Left ventricle myocardium superior (tissue), 1 donor: ENCODE measurements at places on chromosomes 4 and X.

- no peak for DNase-seq
Observed at GRCh38 chrX:107348051-107348450, 101.4 kb upstream of the FRMPD3 start.

DNA sequence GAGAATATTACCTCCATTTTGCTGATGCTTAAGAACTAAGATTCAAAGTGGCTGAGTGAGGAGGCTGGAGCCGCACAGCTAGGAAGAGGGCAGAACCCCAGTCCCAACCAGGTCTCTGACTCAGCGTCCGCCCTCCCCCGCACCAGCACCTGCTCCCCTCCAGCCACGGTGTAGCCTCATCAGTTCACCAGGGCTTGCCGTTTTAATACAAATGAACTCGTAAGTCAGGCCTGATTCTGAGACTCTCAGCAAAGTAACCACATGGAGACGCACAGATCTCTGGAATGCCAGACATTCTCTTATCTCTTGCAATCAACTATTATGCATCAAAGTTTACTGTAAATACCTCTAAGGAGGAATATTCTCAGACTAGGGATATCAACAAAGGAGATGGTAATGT lies 52.4 kb downstream of the ENPP6 start:
- DNase-seq: no peak

GRCh38 chrX:44280116-44280515 lies 63.4 kb downstream of the EFHC2 start:
- DNase-seq: no peak

GRCh38 chrX:65928522-65928921 lies 111.4 kb downstream of the VSIG4 start:
- no peak for DNase-seq

- DNase-seq: no peak
Observed at GRCh38 chr4:96729641-96730040, 889.7 kb downstream of the PDHA2 start.

- DNase-seq: no peak
Observed at GRCh38 chr4:109994415-109994827, 81.7 kb downstream of the EGF start.

GRCh38 chrX:109843963-109844751 lies 111.1 kb upstream of the ACSL4 start:
- no peak for DNase-seq

GRCh38 chrX:16320765-16321355 lies 153.6 kb downstream of the MAGEB17 start:
- no peak for DNase-seq

GRCh38 chr4:96352051-96352517 lies 512.2 kb downstream of the PDHA2 start:
- DNase-seq: no peak

- no peak for DNase-seq
Observed at GRCh38 chr4:139791681-139792080, 126.1 kb downstream of the MGST2 start.

DNA sequence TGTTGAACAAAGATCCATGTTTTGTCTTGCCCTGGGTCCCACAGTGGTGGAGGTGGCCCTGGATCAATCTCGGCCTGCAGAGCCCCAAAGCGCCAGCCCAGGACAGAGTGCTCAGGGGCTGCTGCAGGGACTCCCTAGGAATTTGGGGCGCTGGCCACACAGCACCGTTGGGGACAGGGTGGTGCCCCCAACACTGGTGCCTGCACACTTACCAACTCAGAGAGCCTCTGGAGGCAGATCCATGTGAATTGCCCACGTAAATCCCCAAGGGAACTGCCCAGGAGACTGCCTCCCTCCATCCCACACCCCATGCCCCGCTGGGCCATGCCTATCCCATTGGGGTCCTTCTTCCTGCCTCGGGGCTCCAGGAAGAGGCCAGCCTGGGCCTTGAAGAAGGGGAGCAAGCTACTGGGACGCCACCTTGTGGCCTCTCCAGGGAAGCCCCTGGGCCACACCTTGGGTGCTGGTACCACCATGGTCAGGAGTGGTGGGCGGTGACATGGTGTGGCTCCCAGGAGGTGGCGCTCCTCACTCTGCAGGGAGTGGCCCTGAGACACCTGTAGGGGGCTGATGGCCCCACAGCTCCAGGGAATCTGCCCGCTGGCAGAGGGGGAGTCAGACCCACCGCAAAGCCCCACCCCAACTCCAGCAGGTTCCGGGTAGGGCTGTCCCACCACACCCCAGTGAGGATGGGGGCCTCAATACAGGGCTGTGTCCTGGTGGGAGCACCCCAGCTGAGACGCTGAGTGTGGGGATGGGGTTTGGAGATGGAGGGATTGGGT lies 22.8 kb downstream of the CFAP99 start:
- peak; percentile 71 for DNase-seq

- no peak for DNase-seq
Observed at GRCh38 chr4:111681751-111682150, 463.5 kb upstream of the FAM241A start.

DNA sequence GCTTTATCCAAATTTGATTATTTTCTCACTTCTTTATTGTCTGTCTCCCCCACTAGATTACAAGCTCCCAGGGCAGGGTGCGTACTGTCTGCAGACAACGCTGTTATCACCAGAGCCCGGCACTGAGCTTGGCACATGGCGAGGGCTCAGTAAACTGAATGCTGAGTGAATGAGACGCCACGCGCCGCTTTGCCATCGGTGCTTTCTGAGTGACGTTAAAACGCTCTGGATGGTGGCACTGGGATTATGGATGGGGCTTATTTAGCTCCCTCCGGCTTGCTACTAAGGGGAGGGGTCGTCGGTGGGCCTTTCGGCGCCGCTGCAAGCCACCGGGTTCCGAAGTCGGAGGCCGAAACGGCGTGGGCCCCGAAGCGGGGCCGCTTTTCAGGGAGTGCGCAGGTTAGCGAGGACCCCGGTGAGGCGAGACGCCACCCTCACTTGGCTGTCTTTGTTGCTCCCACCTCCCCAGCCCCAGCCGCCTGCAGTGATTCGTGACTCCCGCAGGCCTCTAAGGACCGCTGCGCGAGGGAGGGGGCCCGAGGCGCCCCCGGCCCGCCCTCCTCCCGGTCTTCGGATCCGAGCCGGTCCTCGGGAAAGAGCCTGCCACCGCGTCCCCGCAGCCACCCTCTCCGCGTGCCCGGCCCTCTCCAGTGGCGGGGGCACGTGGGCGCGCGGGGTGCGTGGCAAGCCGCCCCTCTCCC lies 569 bp upstream of the FHL1 start:
- DNase-seq: peak; percentile 35

DNA sequence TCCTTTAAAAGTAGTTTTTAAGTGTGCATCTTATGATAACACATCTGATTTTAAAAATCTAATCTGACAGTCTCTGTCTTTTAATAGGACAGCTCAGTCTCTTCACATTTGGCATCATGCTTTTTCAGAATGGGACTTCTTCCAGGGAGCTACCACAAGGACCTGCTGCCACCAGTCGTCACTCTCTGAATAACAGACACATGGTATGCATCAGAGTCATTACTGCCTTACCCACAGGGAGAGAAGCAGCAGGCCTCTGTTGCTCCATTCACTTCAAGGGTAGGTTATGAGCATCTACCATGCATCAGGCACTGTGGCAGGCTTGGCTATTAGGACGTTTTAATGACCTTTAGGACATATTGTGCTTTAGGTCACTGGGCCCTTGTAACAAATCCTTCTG lies 50.0 kb upstream of the AFAP1 start:
- no peak for DNase-seq

DNA sequence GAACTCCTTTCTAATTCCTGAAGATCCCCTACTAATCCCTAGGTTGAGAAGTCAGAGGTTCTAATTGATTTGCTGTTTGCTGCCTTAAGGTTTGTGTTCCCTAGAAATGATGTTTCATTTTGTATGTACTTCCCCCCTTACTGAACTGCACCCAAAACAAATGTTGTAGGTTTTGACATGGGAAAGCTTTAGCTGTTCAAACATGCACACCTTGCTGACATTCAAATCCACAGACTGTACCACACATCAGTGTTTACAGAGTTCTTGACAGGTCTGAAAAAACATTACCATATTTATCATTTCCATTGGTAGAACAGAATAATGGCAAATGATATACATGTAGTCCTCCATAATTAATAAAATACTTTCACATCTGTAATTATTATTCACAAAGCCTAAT lies 18.2 kb downstream of the EGF start:
- no peak for DNase-seq
